ENCODE measurements at places on chromosomes 2 and 18.

DNA sequence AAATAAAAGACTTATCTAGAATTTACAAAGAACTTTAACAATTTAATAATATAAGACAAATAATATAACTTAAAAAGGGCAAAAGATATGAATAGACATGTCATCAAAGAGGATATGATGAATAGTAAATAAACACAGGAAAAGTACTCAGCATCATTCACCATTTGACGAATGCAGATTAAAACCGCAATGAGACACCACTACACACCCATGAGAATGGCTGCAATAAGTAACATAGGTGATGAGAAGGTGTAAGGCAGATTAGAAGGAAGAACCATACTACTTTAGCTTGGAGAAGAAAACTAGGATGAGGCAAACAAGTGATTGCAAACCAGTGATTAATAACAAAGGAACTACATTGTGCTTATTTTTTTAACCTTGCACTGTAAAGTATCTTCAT lies 152.0 kb downstream of the CYRIA start:
- DNase-seq, result no peak

DNA sequence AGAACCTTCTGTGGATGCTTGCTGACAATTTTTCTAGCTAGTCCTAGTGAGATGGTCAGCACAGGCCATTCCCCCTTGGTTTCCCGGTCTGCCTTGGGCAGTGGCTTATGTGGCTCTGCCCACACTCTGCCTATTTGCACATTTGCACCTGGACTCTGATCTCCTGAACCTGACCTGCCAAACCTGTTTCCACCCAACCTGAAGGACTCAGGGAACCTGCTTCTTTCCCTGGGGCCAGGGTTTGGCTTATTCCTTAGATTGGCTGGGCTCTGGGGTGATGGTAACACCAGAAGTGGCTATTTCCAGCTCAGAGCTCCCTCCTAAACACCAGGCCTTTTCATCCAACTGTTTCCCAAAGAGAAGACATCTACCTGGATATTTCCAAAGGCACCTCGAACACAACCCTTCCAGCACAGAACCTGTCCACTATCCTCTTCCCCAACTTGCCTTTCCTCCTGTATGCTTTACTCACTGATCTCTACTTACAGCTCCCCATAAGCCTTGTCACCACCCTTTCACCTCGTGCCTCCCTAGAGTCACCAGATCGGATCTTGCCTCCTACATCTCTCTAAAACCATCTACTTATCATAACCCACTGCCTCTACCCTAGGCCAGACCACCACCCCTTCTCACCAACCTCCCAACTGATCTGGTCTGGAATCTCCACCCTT lies 5.8 kb upstream of the MTA3 start:
- no peak for DNase-seq

- no peak for DNase-seq
Observed at GRCh38 chr2:186584053-186584452, 5.8 kb upstream of the ITGAV start.

DNA sequence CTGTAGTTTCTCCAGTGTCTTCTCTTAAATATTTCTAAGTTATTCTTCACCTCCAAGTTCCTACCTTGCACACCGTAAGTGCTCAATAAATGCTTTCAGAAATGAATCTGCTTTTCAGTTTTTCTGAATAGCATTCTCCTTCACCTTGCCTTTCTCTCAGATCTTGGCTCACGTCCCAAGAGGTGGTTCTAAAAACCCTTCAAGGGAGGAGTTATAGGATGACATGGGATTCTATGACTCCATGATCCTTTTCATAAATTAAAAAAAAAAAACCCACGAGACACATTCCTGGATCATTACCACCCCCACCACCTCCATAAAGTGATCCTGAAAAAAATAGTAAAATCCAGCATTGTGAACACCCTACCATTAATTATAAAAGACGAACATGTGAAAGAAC lies 11.7 kb downstream of the KCTD1 start:
- no peak for DNase-seq

GRCh38 chr2:222479859-222480258 lies 55.5 kb downstream of the SGPP2 start:
- no peak for DNase-seq

DNA sequence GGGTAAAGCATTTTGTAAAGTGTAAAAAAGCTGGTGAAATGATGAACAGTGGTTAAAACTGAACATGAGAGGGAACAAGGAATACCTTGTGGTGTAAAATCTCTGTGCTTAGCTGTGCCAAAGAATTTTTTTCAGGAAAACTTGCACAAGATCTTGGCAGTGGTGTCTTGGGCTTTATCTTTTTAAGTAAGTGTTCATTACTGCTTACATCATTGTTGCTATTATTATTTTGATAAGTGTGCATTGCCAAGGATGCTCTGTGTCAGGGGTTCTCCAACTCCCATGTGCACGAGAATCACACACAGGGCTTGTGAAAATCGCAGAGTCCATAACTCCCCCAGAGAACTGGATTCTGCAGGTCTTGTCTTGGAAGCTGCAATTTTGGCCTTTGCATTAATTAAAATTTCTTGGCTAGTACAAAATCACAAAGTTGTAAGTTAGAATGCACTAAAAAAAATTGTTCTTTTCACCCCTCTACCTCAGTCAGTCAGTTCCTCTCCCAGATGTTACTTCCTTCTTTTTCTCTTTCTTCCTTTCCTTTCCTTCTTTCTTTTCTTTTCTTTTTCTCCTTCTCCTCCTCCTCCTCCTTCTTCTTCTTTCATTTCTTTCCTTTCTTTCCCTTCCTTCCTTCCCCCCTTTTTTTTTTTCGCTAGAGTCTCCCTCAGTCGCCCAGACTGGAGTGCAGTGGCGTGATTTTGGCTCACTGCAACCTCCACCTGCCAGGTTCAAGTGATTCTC lies 37.8 kb downstream of the GATA6 start:
- no peak for DNase-seq

DNA sequence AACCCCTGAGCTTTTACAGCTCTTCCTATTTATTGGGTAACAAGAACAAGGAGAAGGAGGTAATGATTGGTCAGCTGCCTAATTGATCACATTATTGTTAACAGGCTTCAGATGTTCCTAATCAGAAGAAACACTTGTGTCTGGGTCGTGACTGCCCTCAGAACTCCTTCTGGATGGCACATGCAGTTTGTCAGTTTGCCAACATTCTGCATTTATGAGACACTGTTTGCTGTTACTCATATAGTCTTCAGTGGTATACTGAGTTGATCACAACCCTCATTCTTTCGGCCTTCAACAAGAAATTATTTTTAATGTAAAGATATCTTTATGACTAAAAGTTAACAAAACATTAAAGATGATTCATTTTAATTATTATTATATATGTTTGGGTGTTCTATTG lies 95.7 kb upstream of the DOCK10 start:
- no peak for DNase-seq

GRCh38 chr18:30705943-30706342 lies 336.6 kb downstream of the DSC3 start:
- no peak for DNase-seq

- DNase-seq, result no peak
Observed at GRCh38 chr2:182591774-182592173, 124.3 kb upstream of the DNAJC10 start.

DNA sequence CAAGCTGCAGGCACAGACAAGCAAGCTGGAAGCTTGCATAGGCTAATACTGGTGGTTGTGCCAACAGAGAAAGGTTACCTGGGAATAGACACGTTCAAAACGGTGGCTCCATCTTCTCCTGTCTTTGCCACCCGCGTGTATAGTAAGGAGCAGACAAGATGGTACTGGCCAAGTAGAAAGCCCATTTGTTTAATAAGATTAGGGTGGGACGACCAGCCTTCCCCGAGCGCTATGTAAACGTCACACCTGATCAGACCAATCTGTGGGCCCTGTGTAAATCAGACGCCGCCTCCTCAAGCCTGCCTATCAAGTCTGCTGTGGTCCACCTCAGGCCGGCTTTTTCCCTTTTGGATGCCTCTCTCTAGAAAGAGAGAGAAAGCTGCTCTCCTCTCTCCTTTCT lies 189.2 kb downstream of the LAMA1 start:
- DNase-seq, result no peak

DNA sequence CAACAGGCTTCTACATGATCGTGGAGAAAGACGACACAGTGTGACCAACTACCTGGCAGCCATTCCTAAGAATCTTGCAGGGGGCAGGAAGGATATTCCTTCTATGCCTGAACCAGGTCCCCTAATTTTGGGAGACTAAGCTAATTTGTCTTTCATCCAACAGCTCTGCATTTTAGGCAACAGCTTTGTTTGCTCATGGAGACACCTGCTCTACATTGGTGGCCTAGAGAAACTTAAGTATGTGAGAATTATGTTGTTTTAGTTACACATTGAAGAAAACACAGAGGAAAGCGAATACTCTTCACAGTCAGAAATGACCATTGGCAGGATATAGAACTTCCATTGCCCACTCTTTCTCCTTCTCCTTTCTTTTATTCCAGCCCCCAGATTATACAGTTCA lies 75.2 kb downstream of the ASXL3 start:
- DNase-seq, result no peak

- no peak for DNase-seq
Observed at GRCh38 chr2:43566461-43566729, 29.4 kb downstream of the THADA start.

DNA sequence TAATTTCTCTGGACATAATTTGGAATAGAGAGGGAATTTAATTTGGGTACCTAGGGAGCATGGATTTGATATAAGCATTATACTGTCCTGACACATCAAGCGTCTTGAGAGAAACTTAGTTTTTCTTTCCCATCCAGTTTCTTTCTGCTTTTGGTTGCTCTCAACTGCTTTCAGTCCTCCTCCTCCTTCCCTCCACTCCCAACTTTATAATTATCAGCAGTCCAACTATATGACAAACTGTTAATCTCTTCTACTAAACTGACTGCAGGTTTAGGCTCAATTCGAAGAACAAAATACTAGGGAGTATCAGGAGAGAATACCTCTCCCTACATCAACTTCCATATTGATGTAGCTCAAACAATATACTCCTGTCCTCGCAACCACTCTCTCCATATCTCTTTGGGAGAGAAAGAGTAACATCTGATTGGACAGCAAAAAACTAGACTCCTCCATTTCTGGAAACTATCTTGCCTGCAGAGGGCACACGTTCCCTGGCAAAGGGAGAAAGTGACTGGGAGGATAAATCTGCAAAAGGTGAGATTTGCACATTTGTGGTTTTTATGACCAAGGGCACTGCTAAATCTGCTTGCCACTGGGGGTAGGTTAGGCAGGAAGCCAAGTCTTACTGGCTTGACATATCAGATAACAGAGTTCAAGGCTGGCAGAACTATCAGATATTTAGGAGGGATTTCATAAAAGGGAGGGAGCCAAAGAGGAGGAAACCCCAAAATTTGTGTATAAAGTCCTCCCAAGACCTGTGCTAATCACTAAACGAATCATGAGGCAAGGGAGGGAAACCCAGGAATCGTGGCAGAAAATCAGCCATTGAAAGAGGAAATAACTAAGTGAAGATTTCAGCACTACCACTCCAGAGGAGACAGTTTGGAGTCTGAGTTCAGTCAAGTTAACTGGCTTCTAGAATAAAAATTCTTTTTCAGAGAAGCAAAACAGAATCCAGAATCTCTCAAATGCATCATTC lies 40.0 kb downstream of the ICA1L start:
- peak; percentile 43 for DNase-seq

DNA sequence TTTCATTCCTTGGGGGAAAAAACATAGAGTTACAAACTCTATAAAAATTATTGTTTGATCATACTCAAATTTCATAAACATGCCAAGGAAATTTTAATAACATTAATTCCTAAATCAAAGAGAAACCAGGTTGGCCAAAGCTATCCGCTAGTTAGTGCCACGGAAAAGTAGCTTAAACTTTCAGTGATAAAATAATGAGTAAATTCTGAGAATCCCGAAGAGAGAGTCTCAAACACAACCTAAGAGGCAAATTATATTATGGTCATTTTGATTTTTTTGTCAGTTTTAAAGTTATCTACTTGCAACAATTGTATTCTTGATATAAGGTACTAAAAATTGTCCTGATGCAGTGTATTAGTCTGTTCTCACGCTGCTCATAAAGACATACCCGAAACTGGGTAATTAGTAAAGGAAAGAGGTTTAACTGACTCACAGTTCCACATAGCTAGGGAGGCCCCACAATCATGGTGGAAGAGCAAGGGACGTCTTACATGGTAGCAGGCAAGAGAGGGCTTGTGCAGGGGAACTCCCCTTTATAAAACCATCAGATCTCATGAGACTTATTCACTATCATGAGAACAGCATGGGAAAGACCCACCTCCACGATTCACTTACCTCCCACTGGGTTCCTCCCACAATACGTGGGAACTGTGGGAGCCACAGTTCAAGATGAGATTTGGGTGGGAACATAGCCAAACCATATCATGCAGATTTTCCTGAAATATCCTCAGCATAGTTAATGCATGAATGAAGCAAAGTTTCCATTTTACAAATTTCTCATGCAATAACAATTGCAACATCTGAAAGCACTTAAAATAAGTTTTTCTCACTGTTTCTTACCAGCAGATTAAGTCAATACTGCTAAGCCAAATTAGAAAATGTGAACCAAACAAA lies 205.9 kb upstream of the STK17B start:
- DNase-seq, result no peak

DNA sequence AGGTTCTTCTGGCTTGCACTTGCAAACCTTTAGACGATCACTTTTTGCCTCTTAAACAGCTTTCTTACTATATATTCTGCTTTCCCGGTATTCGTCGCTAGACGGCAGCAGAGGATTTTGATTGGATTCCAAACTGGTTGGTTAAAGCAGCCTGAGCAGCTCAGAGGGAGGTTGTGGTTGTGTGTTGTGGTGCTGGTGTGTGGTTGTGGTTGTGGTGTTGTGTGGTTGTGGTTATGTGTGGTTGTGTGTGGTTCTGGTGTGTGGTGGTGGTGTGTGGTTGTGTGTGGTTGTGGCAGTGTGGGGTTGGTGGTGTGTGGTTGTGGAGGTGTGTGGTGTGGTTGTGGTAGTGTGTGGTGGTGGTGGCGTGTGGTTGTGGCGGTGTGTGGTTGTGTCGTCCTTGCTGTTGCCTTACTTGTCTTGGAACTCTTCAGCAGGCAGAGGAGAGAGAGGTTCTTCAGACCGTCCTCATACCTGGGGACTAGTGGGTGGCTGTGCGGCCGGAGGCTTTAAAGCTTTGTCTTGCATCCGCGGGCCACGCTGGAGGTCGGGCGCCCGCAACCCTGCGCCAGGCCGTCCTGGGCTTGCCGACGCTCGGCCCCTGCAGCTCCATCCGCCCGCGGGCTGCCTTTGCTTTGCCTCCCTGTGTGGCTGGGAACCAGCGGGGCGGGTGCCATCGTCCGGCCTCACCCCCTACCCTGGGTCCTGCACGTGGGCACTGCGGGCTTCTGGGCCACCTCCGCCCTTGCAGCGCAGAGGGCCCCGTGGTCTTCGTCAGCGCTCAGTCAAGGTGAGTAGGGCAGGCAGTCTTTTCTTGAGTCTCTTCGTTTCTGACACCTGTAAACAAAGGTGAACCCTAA lies 190.8 kb downstream of the ARHGAP28 start:
- peak; percentile 38 for DNase-seq

GRCh38 chr2:2804528-2804927 lies 473.5 kb upstream of the MYT1L start:
- no peak for DNase-seq

- no peak for DNase-seq
Observed at GRCh38 chr2:29004755-29005154, 23.7 kb downstream of the TOGARAM2 start.

- DNase-seq, result no peak
Observed at GRCh38 chr2:64626963-64627760, 26.6 kb downstream of the SERTAD2 start.

Data from Panc1 (cell line).